ENCODE measurements at places on chromosomes 12 and 14.

- ATAC-seq, result no peak
These were observed 113.4 kb downstream of the ETV6 start for GRCh38 chr12:11762723-11763326.

- no peak for ATAC-seq
These were observed 90.2 kb downstream of the LIN7A start for GRCh38 chr12:80847575-80847974.

DNA sequence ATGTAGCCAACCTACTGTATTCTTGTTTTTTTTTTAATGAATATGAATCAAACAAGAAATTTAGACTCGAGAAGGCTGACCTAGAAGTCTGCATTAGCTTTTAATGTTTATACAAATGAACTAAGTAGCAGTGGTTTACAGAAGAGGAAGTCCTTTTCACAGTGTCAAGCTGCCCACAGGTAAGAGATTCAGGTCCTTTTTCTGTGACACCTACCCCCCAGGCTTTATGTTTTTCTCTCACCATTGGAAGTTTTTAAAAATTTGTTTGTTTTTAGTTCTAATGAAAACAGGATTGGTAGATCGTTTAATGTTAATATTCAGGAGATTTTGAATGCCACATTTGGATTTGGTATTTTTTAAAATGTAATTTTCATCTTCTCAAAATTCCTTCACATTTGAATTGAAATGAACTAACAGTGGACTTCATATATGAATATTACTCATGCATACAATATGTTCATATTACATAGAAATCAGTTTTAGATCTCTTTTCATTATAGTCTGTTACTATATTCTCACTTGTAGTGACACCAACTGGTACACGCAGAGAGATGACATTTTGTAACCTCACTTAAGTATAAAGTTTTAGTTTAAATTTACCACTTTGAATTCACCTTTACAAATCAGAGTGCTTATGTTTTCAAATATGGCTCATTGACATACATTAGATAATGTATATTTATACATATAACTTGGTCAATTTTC, 29.7 kb downstream of the ATF7IP start:
- no peak for ATAC-seq

GRCh38 chr14:49982501-49982951, 89.6 kb downstream of the ARF6 start:
- no peak for ATAC-seq

DNA sequence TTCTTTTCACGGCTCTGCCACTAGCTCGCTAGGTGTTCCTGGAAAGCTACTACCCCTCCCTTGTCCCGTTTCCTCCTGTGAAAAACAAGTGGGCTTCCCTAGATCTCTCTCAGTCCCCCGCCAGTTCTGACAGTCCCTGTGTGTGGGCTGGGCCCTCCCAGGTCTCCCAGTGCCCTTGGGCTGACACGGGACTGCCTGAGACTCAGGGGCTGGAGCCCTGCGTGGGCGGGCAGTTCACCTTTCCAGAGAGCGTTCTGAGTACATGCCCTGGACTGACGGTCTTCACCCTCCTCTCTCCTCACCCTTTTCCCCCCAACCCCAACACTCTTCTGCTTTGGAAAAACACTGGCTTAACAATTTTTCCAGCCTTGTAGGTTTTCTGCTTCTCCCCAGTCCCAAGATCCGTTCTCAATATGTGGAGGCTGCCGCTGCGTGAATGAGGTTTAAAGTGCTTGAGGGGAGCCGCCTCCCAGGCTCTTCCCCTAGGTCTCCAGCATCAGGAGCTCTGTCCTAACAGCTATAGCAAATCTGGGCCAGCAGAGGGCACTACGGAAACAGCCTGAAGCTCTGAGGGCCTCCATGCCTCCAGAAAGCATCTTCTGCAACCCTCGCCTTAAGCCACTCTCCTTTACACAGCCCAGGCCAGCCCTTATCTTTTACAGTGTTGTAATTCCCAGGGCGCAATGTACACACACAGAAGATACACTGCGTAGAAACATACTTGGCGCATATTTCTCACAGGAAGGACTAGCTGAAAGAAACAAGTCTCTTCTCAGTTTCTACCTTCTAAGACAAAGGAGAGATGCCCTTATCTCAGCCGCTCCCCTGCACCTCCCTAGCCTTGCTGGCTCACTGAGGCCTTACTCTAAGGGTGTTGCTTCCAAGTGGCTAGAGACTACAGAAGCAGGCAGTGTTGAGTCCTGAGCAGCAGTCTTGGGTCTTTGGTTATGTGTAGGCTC, 10.4 kb upstream of the DCD start:
- ATAC-seq, result no peak

- no peak for ATAC-seq
These were observed 1.6 kb upstream of the UNC119B start for GRCh38 chr12:120708651-120709050.

DNA sequence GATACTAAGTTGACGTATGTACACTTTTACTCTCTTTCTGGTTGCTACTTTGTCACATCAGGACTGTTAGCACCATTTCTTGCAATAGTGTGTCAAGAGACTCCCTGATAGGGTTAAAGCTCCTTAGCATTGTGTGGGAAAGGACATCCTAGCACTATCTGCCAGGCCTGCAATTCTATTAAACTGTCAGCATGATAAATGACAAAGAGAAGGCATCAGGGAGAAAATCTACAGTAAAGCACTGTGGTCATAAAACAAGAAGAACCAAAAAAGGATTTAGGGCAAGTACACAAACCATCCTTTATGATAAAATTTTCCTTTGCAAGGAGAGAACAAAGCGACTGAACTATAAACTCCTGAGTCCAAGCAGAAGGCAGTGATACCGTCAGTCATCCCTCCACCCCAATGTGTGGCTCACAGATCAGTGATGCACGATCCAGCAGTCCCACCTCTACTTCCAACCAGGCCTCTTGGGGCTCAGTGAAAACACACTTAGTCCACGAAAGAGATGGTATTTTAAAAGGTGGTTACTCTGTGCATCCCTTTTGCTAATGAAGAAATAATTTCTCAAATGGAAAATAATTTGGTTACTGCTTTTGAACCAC, 31.4 kb upstream of the SLC35F4 start:
- no peak for ATAC-seq

- ATAC-seq, result peak; percentile 7
These were observed 104.0 kb downstream of the GPR135 start for GRCh38 chr14:59360923-59361794.

Data from motor neuron (in vitro differentiated cells).